ENCODE measurements at places on chromosomes 1 and 21.

- DNase-seq, result no peak
These were observed 815.5 kb upstream of the ADGRL4 start for GRCh38 chr1:79822053-79822452.

DNA sequence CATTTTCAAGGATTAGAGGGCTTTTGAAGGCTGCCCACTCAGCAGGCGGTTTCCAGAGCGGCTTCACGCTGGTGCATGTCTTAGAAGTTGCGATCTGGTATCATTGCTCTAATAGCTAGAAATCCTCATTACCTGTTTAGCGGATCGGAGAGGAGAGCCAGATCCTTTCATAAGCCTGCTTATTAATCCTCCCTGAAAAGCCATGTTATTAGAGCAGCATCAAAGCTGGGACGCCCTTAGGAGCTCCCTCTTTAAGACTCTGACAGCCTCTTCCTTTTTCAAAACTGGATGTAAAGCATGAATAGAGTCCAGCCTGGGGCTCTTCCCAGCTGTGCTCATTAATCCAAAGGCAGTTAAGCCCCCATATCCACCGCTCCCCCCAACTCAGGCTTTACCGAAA, 13.9 kb upstream of the CTSE start:
- no peak for DNase-seq

DNA sequence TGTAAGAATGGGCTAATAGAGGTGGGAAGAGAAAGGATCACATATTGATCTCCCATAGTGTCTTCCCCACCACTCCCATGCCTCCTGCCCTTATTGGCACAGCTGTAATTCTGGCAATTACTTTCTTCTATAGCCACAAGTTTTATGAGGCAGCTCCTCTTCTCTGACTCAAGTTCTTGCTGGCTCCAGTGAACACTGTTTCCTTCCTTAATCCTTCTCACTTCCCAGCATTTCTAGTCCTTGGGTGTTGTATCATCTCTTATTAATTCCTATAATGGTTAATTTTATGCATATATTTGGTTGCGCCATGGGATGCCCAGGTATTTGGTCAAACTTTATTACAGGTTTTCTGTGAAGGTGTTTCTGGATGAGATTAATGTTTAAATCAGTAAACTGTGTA, 103.3 kb downstream of the MRPL39 start:
- no peak for DNase-seq

GRCh38 chr1:8751984-8752383, 65.5 kb downstream of the RERE start:
- no peak for DNase-seq

- no peak for DNase-seq
These were observed 215.4 kb downstream of the OLFM3 start for GRCh38 chr1:101781201-101781831.

GRCh38 chr21:16406355-16406754, 676.6 kb downstream of the USP25 start:
- no peak for DNase-seq

DNA sequence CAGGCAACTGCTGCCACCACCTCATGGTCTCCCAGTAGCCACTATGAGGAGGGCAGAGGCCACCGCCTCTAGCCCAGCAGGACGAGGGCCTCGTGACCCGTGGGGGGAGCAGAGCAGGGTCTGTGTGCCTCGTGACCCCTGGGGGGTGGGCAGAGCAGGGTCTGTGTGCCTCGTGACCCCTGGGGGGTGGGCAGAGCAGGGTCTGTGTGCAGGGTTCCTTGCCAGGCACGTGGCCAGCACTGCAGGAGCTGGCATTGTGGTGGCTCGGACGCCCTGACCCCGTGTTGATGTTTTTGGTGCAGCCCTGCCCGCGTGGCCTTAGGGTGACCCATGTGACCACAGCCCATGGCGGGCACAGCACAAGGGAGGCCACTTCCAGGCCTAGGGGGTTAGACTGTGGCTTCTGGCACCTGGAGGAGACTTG, 52.8 kb downstream of the SLX9 start:
- DNase-seq, result no peak

DNA sequence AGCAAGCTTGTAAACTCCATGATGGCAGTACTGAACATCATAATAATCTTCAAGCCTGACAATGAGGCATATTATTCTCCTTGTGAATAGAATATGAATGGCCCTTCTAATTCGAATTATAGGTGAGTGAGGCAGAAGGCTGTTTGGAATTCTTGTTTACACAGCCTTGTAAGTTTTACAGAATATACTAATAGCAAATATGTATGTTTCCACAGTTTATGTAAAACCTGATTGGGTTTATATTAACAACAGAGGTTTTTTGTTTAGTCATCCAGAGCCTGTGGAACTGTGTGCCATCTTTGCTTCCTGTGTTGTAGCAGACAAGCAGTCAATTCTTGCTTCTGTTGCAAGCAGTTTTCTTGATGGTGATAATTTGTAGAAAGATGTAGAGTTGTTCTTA, 8.0 kb downstream of the OSBPL9 start:
- no peak for DNase-seq

- DNase-seq, result no peak
These were observed 52.5 kb downstream of the NBPF6 start for GRCh38 chr1:108502624-108503023.

GRCh38 chr1:46158312-46159281, 16.3 kb upstream of the TSPAN1 start:
- no peak for DNase-seq

DNA sequence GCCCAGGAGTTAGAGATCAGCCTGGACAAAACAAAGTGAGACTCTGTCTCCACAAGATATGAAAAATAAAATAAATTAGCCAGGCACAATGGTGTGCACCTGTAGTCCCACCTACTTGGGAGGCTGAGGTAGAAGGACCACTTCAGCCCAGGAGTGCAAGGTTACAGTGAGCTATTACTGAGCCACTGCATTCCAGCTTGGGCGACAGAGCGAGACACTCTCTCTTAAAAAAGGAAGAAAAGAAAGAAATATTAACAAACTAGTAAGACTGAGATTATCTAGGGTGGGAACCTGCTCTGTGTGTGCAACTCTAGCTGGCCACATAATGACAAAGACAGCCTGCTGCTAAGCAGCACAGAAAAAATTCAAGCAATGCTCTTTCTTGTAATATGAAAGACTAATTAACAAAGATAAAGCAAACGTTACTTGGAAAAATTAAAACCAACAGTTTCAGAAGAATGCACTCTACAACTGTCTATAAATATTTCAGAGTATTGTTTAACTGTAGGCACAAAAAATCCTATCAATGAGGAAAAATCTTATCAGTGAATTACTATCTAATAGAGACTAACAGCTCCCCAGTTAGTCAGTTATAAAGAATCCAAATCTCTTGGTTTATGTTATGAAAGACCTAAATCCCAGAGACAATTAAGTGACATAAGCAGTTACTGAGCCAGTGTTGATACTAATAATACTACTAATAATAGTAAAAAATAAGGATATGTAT, 74.5 kb downstream of the ENAH start:
- DNase-seq, result no peak

DNA sequence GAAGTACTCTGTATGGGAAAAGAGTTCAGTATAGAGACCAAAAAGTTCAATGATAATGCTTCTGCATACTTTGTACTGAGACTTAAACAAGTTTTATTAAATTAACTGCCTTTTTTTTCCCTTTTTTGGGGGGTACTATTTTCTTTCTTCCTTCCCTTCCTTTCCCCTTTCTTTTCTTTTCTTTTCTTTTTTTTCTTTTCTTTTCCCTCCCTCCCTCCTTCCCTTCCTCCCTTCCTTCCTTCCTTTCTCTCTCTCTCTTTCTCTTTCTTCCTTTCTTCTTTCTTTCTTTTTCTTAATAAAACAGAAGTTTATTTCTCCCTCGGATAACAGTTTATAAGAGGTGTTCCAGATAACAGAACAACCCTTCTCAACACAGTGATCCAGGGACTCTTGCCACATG, 77.5 kb downstream of the LHX8 start:
- DNase-seq, result no peak

DNA sequence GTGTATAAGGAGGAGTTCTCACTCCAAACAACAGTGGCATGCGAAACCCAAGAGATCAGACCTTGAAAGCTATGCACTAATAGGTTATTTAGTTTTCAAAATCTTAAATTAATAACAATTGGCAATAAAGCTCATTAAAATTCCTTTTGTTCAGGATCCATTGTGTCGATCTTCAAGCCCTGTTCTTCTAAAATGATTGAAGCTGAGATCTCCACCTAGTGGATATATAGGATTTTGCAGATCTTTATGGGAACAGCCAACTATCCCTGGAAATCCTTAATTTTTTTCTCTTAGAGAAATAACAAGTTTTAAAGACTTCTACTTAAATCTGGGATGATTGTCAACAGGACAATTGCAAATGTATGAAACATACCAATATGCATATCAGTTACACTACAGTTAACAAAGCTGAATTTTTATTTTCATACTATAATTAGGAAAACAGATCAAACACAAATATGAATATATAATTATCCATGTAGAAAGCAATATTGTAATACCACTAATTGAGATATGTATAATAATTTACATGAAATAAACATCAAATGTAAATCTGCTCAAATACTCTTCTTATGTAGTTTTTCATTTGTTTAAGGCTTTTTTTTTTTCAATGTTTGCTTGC, 43.3 kb downstream of the LRRC53 start:
- DNase-seq, result no peak

- no peak for DNase-seq
These were observed 10.4 kb downstream of the UBASH3A start for GRCh38 chr21:42414066-42414465.

DNA sequence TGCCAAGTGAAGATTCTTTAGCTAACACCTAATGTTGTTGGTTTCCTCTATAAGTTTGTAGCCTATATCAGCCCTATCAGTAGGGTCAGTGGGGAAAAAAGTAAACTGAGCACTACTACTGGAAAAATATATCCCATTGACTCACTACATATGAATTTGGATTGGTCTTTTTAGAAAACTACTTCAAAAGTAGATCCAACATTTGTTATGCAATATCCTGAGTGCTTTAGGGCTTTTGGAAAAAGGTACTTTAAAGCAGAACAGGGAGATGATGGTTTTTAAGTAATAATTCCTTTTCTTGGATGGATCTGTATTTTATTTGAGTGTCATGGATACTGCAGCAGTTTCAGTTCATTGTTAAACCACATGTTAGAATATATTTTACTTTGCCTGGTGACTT, 7.1 kb downstream of the C1orf21 start:
- no peak for DNase-seq

- no peak for DNase-seq
These were observed 7.8 kb downstream of the RASAL2 start for GRCh38 chr1:178101654-178102053.

- DNase-seq, result no peak
These were observed 51.7 kb downstream of the SWT1 start for GRCh38 chr1:185208626-185209180.

DNA sequence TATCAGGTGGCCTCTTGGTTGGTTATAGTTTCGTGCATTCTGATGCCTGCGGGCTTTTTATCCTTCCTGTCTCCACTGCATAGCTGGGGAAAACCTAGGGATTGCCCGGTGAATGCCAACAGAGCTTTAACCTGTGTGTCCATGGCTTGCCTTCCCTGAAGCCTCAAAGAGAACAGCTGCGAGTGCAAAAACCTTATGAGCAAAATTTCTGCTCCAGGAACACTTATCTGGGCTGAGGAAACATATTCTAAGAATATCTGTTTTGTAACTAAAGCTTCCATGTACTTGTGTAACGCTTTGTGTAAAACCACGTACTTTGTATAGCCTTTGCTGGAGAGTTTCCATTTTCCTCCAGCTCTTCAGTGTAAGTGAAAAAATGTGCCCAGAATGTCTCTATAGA, 7.2 kb downstream of the CNST start:
- DNase-seq, result no peak
